Mesendoderm (in vitro differentiated cells): ENCODE measurements at places on chromosomes 7 and 10.

- DNase-seq: peak; percentile 54
Observed at GRCh38 chr7:133633055-133633454, 380.2 kb downstream of the EXOC4 start.

GRCh38 chr7:122413339-122413738 is 108.8 kb upstream of the FEZF1 start:
- DNase-seq: no peak

GRCh38 chr7:74656441-74656836 is 1.1 kb upstream of the GTF2I start:
- no peak for DNase-seq

GRCh38 chr10:92790440-92790839 is 57.9 kb upstream of the EXOC6 start:
- DNase-seq: no peak

DNA sequence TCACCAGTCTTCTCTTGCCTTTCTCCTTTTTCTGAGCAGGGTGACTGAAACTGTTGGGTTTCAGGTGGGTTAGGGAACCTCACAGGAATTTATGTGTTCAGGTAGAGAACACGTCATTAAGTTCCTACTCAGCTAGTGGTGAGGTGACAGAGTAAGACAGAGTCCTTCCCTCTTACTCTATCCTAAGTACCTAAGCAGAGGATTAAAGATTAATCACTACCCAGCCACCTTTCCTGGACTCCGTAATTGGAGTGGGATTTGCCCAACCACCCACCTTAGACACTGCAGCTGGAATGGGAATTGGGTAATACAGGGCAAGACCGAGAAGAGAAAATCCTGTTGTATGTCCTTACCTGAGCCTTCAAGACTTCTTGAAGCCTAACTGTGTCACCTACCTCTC is 158.1 kb downstream of the LRRC4 start:
- DNase-seq: no peak

GRCh38 chr10:75276069-75276872 is 40.5 kb upstream of the COMTD1 start:
- DNase-seq: no peak

DNA sequence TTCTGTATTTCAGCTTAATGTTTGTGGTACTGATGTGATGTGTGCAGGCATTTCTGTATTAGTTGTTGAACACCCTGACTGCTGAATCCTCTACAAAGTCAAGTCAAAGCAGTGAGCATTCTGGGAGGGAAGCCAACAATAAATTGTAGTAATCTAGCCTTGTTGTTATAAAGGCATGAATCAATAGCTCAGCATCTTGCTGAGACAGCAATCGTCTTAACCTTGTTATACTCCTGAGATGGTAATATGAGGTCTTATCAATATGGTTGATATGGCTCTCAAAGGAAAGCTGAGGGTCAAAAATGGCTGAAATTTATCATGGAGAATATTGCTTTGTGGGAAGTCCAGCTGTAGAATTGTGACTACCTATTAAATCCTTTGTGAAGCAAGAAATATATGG is 299.4 kb downstream of the DNAJB9 start:
- DNase-seq: no peak

DNA sequence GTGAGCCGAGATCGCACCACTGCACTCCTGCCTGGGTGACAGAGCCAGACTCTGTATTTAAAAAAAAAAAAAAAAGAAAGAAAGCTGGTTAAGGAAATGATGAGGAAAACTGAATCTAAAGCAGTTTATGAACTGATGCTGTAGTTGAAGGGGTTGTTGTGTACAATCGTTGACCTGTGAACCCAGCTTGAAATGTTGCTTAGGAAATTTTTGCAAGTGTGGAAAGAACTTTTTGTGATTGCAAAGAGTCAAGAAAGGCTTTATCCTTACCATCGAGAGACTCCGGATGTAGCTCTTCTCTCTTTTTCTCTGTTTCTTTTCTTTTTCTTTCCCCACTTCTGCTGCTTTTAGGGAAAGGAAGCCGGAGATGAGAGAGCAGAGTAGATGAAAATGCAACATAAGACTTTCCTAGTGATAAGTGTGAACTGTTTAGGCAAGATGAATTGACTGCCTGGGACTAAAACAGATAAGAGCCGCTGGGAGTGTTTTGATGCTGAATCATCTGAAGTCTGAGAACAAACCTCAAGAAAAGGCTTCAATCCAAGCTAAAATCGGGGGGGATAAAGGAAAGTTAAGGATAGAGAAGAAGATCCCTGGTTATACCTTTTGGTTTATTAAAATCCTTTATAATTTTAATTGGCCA is 69.0 kb downstream of the TAF3 start:
- DNase-seq: peak; percentile 71

DNA sequence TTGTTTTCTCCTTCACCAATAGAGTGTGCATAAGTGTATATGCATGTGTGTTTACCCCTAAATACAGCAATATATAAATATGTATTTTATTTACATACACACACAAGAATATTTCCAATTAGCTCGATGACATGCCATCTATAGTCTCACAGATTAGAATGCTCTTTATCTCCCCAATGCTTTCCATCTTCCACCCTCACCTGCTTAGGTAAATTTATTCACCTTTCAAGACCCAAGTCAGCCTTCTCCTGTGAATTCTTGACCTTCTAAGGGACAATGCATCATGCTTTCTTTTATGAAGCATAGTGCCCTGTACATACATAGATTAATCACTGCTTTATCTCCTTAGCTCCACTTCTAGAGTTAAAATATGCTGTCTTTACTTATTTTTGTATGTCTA is 49.7 kb downstream of the SEMA3A start:
- DNase-seq: peak; percentile 48

- DNase-seq: no peak
Observed at GRCh38 chr7:111282626-111283025, 191.7 kb downstream of the LRRN3 start.

DNA sequence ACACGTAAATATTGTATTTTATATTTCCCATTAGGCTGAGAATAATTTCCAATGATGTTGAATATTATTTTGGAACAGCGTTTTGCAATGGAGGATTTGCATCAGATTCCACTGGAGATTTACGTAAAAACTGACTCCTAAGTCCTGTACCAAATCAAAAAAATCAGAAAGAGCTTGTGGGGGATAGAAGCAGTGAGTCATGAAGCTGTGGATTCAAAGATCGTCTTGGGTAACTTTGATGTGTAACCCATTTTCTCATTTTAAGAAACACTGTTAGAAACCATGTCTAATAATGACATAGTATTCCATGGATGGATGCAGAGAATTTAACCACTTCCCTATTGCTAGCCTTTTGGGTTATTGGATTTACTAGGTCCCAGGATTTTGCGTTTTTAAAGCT is 158.6 kb downstream of the INHBA start:
- DNase-seq: no peak

DNA sequence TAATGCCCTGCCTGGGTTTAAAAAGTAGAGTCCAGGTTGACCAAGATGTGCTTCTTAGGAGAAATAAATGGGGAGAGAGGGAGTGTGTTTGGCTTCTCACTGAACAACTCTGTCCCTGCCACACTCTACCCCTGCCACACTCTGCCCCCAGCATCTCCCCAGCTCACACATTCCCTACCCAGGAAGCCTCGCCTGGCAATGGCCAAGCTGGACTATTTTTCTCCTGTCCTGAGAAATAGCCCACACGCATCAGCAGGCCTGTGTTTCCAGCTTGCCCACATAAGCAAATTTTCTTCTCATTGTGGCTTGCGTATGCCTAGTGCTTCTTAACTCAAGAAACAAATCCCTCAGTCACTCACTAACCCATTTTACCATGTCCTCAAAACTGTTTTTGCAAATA is 1.8 kb downstream of the LRRC18 start:
- no peak for DNase-seq

DNA sequence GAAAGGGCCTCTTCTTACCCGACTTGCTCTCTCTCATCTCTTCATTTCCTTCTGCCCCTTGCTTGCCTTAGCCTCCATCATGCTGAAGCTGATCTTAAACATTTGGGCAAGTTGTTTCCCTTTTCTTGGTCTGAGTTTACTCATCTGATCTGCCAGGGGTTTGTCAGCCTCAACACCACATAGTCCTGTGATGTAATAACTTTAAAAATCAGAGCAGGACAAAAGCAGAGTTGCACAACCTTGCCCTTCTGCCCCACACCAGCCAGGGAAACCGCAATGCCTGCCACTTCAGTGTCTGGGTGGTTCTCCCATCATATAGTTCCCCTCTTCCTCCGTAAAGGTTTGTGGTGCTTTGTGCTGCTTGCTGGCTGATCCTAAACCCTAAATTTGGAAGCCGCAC is 9.9 kb upstream of the LIPM start:
- DNase-seq: no peak

- no peak for DNase-seq
Observed at GRCh38 chr7:1026721-1027161, 17.6 kb upstream of the GPR146 start.

DNA sequence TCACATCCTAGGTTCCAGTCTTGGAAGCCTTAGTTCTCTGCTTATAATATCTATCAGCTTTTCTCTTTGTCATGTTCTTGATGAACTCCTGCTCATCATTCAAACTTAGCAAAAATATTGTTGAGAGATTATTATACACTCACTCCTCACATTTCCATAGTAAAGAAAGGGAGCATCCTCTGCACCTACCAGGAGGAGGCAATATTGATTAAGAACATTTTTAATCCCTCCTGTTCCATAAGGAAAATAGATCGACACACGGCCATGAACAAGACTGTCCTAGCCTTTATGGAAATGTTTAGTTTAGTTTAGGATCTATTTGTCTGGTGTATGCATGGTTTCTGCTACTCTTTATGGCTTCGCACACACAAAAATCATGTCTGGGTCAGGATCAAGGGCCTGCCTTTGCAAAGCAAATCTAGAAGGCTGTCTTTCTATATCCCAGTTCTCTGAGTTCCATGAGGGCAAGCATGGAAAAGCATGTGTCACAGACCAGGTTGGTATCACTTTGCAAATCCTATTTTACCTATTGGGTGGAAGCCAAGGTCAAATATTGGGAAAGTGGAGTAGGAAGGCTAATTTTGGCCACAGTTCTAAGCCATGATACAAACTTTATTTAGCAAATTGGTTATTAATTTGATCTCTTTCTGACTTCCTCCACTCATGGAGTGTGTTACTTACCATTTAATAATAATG is 164.4 kb downstream of the MDFIC start:
- no peak for DNase-seq

- DNase-seq: no peak
Observed at GRCh38 chr7:46411236-46411635, 490.2 kb upstream of the IGFBP3 start.

DNA sequence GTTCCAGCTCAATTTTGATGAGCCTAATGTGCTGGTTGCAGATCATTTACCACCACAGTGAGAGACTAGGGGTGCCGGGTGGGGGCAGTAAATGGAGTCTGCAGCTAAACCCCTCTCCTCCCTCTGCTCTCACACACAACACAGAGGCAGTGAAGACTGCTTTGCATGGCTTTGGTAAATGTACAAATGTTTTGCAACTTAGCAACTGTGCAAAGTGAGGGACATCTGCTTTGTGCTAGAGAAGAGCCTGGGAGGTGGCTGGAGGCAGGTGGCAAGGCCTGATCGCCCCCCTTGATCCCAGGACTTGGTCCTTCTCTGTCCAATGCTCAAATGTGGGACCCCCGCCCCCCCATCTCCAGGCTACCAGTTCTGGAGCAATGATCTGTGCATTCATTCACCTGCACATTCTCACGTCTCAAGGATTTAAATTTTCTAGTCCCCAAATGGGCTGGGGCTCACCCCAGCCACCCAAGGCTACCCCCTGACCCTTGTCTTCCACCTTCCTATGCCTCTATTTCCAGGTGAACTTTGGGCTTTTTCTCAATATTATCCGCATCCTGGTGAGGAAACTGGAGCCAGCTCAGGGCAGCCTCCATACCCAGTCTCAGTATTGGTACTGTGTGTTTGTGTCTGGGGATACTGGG is 11.6 kb downstream of the GHRHR start:
- DNase-seq: no peak

DNA sequence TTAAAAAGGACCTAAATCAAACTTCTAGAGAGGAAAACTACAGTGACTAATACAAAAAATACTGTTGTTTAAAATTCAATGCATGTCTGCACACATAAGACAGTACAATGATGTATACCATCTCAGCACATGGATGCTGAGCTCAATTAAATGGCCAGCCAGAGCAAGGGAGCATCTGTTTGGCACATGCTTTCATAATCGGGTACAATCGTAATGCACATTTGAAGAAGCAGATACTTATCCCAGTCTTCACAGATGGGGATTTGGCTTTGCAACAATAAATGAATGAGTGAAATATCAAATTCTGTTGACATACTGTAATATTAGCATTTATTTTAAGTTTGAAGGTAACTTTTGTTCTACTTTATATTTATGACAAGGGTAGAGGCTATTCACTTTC is 187.8 kb downstream of the CRPPA start:
- no peak for DNase-seq

DNA sequence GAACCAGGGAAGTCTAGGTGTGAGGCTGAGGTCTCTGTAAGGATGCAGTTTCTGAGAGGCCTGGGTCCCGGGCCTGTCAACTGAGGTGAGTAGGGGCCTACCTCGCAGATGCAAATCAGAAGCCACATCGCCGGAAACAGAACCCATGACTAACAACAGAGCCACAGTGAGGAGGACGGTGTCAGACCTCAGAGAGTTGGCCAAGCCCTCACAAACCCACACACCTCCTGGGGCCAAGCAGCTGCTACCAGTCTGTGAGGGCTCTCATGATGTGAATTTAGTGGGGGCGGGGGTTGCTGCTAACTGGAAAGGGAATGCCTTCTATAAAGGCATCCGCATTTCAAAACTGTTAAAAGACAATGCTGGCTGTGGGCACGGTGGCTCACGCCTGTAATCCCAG is 103.0 kb downstream of the COBL start:
- no peak for DNase-seq

DNA sequence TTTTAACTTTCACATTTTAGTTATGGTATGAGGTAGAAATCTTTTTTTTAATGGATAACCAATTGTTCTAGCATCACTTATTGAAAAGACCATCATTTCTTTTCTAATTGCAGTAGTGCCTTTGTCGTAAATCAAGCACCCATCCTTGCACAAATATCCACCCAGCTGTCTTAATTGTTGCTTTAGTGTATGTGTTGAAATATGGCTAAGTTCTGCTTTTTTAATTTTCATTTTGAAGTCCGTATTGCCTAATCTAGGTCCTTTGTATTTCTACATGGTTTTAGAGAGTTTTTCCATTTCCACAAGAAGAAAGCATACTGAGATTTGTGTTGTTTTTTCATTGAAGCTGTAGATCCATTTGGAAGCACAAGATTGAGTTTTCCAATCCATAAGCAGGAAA is 259.6 kb upstream of the SEMA3E start:
- no peak for DNase-seq

- no peak for DNase-seq
Observed at GRCh38 chr10:61869774-61870525, 31.5 kb upstream of the ARID5B start.

DNA sequence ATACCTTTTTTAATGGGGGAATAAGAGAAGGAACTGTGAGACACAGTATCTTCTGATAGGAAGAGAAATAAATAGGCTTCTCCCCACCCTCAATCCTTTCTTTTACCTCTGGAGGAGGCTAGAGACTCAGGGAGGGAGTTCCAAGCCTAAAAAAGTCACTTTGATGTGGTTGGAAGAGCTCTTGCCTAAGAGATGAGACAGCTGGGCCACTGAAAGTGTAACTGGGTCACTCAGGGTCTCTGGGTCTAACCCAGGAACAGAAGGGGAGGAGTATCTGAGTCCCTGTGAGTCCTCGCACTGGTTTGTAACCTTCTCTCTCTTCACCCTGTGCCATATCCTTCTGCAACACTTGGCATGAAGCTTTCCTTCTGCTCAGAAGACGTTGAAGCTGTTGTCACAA is 222.9 kb upstream of the AGK start:
- DNase-seq: no peak

- no peak for DNase-seq
Observed at GRCh38 chr10:24128066-24128730, 80.7 kb upstream of the KIAA1217 start.
